ENCODE measurements at places on chromosomes 16 and 17.

GRCh38 chr16:81522108-81522701 is 77.6 kb downstream of the CMIP start:
- no peak for DNase-seq

DNA sequence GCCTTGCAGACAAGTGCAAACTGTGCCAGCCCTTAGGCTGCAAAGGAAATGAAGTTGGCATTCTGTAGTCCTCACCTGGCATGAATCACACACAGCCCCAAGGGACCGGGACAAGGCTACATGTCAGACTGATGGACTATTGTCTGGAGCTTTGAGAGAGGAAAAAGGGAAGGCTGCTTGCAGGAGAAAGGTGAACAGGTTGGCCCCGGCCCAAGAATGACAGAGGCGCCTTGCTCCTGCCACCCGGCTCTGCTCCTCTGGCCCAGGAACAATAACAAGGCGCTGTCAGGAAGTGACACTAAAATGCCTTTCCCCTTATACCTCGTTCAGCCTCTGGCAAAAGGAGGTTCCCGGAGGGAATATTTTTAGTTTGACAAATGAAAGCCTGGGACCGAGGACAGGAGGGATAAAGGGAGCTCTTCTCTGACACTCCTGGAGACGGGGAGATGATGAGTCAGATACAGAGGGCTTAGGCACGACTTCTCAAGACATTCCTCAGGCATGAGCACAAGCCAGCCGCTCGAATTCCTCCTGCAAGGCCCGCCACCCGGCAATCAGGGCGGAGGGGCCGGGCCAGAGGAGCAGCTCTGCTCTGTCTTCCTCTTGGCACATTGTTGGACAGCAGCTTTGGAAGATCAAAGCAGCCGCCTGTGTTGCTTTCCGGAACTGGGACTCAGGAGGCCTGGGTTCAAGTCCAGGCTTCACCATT is 105.8 kb downstream of the NOG start:
- DNase-seq = peak; percentile 94

- DNase-seq = no peak
These were observed 31.1 kb downstream of the SNN start for GRCh38 chr16:11699234-11699894.

DNA sequence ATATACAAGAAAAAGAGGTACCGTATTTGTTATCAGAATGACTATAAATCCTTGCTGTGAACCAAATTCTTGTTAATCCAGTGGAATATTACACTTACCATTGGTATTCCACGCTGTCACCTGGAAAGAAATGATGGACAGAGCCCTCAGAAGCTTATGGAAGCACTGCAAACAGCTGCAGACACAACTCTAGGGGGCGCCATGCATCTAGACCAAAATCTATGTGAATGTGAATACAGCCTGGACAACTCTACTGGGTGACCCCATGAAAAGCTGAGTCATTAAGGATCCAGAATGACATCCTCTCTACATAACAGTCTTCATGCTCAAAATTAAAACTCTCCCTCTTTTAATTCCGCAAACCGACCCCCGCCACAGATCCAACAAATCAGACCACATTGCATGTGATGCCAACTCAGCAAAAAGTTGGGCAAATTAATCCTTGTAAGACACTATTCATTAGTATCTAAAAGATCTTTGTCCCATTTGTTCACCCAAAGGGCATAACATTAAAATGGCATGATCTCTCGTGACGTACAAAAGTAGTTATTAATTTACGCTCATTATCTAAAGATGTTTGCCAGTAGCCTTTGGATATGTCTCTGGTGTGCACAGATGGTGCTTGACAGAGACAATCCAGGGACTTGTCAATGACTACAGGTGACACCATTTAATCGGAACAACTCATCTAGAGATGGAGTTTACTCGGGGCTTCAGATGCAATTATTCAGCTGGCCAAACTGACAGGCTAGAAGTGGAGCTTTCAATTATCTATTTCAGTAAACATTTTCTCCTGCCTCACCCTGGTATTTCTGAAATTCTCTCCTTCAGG is 552.7 kb upstream of the PSMD7 start:
- DNase-seq = no peak

GRCh38 chr17:48409607-48410006 is 20.4 kb downstream of the SKAP1 start:
- DNase-seq = no peak

GRCh38 chr16:8996891-8997290 is 33.2 kb upstream of the USP7 start:
- DNase-seq = no peak

DNA sequence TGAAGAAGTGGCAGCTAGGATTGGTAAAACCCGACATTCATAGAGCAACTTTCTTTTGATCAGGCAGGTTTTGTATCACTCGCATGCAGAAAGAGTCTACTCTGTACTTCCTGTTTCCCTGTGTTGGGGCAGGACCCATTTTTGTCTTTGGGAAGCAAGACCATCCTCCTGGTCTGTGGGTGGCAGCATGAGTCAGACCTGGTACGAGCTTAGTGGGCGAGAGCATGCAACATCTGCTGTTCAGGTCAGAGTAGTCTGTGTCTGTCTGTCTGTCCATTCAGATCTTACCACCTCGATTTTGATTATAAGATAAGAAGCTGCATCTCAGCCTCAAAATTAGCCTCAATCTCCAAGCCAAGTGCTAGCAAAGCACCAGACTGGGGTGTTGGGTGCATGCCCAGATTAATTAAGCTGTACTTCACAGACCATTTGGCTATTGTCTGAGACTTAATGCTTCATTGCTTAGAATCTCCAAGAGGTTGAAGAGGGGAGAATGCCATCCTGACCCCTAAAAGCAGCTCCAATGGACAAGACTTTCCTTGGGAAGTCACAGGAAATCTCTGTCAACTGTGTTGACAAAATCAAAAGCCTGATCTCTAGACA is 110.9 kb downstream of the XYLT1 start:
- DNase-seq = peak; percentile 60

Data from myocyte (in vitro differentiated cells).